ENCODE measurements at places on chromosomes 3 and 15.

- DNase-seq, result no peak
Measured at GRCh38 chr3:113223475-113224281, 12.3 kb downstream of the BOC start.

GRCh38 chr3:133872781-133873180 is 22.9 kb downstream of the RAB6B start:
- DNase-seq, result no peak

- no peak for DNase-seq
Measured at GRCh38 chr3:18301781-18302180, 123.4 kb downstream of the SATB1 start.

GRCh38 chr15:70094690-70095311 is 2.9 kb downstream of the TLE3 start:
- no peak for DNase-seq

- DNase-seq, result no peak
Measured at GRCh38 chr3:39142067-39142466, 11.3 kb downstream of the CSRNP1 start.

DNA sequence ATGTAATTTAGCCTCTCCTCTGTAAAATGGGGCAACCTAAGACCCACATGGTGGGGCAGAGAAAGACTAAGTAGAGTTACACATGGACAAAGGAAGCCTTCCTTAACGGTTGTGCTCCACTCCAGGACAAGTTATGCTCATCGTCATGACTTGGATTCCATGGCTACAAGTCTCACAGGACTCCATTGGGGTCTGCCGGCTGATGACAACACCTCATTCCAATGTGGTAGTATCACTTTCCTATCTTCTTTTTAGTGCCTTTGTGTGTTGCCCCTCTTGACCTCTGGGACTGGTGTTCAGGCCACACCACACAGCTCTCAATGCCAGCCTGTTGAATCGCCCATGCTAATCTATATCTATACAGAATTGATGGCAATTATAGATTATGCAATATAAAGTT is 181.3 kb upstream of the WNT5A start:
- no peak for DNase-seq

- DNase-seq, result no peak
Measured at GRCh38 chr3:124812291-124813265, 74.6 kb downstream of the ITGB5 start.

- DNase-seq, result no peak
Measured at GRCh38 chr15:39554746-39555387, 26.0 kb upstream of the THBS1 start.

DNA sequence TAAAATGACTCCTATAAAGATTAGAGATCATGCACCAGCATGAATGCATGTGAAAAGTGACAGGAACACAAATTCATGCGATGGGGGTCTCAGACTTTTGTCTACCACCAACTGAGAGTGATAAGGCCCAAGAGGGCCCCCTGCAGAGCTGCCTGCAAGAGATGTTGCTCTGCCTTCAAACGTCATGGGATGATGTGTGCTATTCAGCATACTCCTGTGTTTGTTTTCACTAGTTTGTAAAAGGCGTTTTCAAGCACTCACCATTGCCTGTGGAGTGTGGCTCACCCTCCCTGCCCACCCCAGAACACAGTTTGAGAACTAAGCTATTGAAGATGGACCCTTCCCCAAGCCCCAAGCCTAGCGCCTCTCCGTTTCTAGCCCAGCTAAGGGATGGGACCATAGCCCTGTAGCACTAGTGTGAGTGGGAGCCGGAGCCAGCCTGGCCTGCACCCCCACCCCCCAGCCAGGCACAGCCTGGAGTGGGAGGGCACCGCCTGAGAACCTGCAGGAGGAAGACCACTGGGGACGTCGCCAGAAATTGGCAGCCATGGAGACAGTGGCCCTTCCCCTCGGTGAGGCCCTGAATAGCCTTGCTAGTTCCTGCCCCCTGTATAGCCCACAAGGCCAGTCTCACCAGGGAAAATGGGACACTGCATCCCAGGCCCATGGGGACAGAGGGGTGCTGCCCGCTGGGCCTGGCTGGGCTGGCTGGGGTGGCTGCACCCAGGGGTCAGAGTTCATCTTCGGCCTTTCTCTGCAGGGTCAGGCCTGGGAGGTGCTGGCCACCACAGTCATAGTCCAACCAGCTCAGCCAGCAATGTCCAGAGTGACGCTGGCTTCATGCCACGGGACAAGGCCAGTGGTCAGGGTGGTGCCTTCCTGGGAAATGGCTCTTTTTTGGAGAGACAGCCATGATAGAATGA is 22.6 kb upstream of the KLF13 start:
- DNase-seq, result no peak

GRCh38 chr3:127425505-127426443 is 137.9 kb upstream of the PRR20G start:
- DNase-seq, result no peak

GRCh38 chr15:80819001-80819400 is 39.8 kb downstream of the CEMIP start:
- no peak for DNase-seq

- DNase-seq, result no peak
Measured at GRCh38 chr15:100095541-100096247, 246.1 kb downstream of the ADAMTS17 start.

DNA sequence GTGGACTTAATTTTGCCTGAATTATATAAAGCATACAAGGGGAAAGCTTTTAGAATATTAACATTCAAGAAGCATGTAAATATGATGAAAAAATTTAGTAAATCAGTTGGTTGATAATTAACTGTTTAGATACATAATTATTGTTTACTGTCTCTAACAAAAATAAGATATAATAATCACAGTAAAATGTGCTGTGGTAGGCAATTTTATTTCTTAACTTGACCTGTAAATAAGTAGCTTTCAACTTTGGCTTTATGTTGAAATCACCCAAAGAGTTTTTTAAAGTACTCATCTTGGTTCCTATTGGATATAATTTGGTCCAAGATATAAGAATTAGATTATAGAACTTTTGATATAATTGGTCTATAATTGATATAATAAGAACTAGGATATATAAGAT is 1374.5 kb downstream of the NSUN3 start:
- DNase-seq, result no peak

GRCh38 chr3:97863031-97863430 is 41.2 kb downstream of the CRYBG3 start:
- DNase-seq, result no peak

DNA sequence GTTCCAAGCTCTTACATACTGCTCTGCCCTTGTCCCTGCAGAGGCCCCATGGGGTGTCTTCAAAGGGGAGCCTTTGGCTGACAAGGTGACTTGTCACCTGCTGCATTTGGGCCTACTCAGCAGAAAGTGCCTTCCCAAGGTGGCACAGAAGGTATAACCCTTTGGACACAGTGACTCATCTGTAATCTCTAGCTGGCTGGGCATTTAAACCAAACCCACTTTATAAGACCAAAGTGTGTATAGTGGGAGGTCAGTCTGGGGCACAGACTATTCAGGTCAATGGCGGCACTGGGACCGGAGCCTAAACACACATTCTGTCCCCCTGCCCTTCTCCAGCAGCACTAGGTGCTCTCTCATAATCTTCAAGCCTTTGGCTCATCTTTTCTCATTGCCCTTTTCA is 35.1 kb downstream of the GJD2 start:
- no peak for DNase-seq

DNA sequence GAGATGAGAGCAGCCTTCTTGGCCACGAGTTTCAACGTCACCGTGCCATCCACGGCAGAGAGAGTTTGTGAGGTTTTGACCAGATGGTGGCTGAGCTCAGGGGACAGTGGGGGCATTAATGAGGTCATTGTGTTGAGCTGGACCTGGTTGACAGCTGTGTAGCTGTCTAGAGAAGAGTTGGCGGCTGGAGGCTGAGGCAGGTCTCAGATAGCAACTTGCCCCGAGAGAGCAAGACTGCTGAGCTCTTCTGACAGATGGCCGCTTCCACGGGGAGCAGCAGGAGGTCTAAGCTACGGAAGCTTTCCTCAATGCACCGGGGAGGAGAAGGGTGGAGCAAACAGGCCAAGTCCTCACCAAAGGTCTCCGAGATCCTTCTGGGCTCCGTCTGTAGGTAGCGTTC is 44.8 kb upstream of the EIF5A2 start:
- DNase-seq, result no peak

GRCh38 chr3:147409143-147410115 is at the start of gene ZIC1:
Gene ZIC1, plus strand, starts transcription at chr3:147409365. Its CDS starts 748 bp downstream, at chr3:147410113.
- no peak for DNase-seq

GRCh38 chr3:98513736-98514135 is 9.0 kb downstream of the CLDND1 start:
- DNase-seq, result no peak

DNA sequence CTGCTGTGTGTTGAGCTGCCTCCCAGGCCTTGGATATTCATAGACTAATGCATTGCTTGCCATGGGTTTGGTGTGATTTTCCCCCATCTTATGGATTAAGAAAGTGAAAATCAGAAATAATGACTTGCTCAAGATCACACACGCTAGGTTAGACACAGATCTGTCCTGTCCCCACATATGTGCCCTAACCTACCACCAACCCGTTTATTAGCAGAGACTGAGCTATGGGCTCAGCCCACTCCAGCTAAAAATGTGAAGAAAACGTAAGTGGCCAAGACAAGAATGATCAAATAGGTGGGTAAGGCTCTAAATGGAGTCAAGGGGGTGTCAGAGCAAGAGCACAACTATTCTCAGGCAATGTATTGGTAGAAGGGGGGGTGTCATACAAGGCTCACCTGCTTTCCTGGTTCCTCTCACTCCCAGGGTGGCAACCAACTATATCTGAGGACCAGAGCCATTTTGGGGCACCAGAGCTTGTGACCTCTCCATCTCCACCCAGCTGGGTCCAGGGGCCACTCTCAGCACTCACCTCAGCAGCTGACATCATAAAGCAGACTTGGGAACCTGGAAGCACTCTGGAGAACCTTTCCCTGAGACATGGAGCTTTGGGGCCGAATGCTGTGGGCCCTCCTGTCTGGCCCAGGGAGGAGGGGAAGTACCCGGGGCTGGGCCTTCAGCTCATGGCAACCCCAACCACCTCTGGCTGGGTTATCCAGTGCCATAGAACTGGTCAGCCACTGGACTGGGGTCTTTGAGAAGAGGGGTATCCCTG is 1.4 kb downstream of the HEMK1 start:
- no peak for DNase-seq

- DNase-seq, result no peak
Measured at GRCh38 chr15:32878342-32878741, 160.5 kb downstream of the GREM1 start.

DNA sequence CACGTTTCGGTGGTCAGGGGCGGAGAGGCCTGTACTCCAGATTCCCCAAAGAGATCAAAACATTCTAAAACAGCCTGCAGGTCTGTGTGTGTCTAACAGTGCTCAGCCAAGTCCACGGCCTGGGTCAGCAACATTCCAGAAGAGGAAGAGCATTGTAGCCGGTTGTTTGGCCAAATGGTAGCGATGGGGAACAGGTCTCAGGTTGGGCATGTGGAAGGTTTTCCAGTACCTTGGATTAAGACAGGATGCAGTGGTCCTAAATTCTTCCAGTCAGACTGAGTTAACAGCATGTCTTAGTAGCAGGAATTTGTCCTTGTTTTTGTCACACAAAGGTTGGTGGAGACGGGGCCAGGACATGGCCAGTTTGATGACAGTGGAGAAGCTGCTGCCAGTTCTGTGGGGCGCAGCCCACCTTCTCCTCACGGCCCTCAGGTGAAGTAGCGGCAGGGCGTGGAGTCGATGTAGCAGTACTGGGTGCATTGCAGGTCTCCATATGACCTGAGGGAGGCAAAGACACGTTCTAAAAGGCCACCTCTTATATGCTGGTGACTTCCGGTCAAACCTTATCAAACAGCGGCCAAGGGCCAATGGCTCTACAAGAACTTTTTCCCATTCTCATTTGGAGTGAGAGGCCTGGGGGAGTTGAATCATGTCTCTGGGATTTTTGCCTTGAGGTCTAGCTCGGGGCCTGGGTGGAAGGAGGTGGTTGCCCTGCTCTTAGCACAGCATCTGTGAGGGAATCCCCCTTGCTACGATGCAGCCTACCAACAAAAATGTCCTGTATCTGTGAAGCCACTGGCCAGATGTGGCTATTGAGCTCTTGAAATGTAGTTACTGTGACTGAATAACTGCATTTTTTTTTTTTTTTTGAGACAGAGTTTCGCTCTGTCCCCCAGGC is 24.1 kb downstream of the EAF1 start:
- DNase-seq, result no peak

- no peak for DNase-seq
Measured at GRCh38 chr3:136070953-136071949, 105.7 kb downstream of the PPP2R3A start.

DNA sequence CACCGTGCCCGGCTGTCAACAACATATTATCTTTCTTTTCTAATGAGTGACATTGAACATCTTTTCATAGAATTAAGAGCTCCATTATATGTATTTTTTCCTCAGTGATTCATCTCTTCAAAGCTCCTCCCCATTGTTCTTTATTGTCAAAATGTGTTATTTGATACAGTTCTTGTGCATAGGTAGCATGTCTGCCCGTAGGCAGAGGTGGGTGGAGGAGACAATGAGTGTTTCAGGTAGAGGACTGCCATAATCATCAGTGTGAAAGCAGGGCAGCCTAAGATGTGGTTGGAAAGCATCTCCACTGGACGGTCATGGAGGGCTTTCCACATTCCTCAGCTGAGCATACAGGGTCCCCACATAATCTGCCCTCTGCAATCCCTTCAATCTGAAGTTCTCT is 452.0 kb upstream of the MCTP2 start:
- no peak for DNase-seq

DNA sequence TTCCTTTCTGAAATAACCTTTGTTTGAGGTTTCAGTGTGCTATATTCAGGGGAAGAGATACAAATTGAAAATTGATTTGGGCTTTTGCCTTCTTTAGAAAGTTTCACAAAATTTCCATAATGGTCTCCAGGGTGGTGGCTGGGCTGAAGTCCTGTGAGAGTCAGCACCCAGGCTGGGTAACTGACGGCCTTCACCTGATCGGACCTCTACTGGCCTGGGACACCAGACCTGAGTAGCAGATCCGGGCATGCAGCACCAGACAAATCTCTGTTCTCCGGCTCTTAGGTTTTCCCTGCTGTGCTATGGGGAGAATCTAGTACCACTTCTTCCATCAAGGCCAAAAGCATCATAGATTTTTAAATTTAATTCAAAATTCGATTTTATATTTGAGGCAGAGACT is 133.0 kb upstream of the LMCD1 start:
- no peak for DNase-seq

- DNase-seq, result no peak
Measured at GRCh38 chr3:50154476-50154839, 666 bp upstream of the SEMA3F start.

GRCh38 chr3:195165790-195166189 is 105.2 kb downstream of the XXYLT1 start:
- DNase-seq, result no peak

GRCh38 chr15:46231786-46232185 is 597.0 kb downstream of the SQOR start:
- DNase-seq, result no peak

DNA sequence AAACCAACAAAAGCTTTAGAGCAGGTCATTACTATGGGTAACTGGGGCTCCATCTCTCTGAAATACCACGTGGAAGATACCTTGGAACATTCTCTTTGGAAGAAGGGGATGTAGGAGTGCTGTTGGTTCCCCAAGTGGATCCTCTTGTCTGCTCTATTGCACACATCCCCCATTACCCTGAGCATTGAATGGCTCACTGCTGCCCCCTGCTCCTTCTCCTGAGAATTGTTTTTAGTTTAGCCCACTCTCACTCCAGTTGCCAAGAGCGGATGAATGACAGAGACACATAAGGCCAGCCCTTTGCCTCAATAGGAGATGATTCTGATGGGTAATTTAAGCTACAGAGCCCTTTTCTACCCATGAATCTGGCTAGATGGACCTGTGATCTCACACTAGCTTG is 135.6 kb upstream of the SUCLG2 start:
- DNase-seq, result no peak
